Activated naive CD4-positive, alpha-beta T cell treated with anti-CD3 and anti-CD28 coated beads, Interleukin-2, amount 50 U/mL, for 16 hours (primary cell): ENCODE measurements at places on chromosomes 1 and 21.

- no peak for DNase-seq
Measured at GRCh38 chr1:117346206-117346928, 20.9 kb upstream of the MAN1A2 start.

- no peak for DNase-seq
Measured at GRCh38 chr1:203467550-203467921, 8.1 kb upstream of the PRELP start.

GRCh38 chr1:52552236-52552504, 722 bp downstream of the TUT4 start:
- DNase-seq = peak; percentile 75

- DNase-seq = no peak
Measured at GRCh38 chr1:38852780-38853179, 6.8 kb downstream of the RRAGC start.

GRCh38 chr1:25082995-25083394, 149.3 kb downstream of the SYF2 start:
- no peak for DNase-seq

- no peak for DNase-seq
Measured at GRCh38 chr1:226682871-226683814, 55.9 kb downstream of the ITPKB start.

GRCh38 chr1:198667186-198667585, 28.3 kb downstream of the PTPRC start:
- no peak for DNase-seq

- DNase-seq = no peak
Measured at GRCh38 chr1:38577385-38577784, 282.2 kb downstream of the RRAGC start.

GRCh38 chr1:196660272-196660671, 8.4 kb downstream of the CFH start:
- no peak for DNase-seq
